ENCODE measurements at places on chromosomes 16 and 17. TPM values are rescaled to one million over a fixed set of nuclear protein-coding genes. Genes with fewer than 3 reads are reported as not detected.

The CBFA2T3 gene
- 0.34 TPM for total RNA-seq

The CCT6B gene
- total RNA-seq: 1.4 TPM

The CALCOCO2 gene
- 69.2 TPM for total RNA-seq

The KCNH4 gene
- 0.38 TPM for total RNA-seq

The ZNF668 gene
- 16.2 TPM for total RNA-seq

The GNGT2 gene
- 23.9 TPM for total RNA-seq

The KRTAP4-5 gene
- not detected for total RNA-seq

The HAP1 gene
- total RNA-seq: 0.09 TPM

The P2RX1 gene
- 0.43 TPM for total RNA-seq

The PIRT gene
- total RNA-seq: not detected

The PRR35 gene
- total RNA-seq: not detected

The CPNE7 gene
- 8.5 TPM for total RNA-seq

The CEP20 gene
- total RNA-seq: 39.0 TPM

The KRT25 gene
- not detected for total RNA-seq

The DNAI2 gene
- total RNA-seq: 0.47 TPM

The KRTAP2-1 gene
- total RNA-seq: not detected

The RAB11FIP4 gene
- 39.1 TPM for total RNA-seq

The LLGL2 gene
- 7.2 TPM for total RNA-seq

The OVCA2 gene
- total RNA-seq: 28.5 TPM

The ZSCAN10 gene
- 0.25 TPM for total RNA-seq

The CDT1 gene
- total RNA-seq: 180 TPM

The TMC8 gene
- total RNA-seq: 197 TPM

The PIGS gene
- total RNA-seq: 33.8 TPM

The PSMD12 gene
- total RNA-seq: 80.9 TPM

The CNGB1 gene
- not detected for total RNA-seq

The SLC25A39 gene
- 149 TPM for total RNA-seq

The ARHGAP44 gene
- total RNA-seq: 0.22 TPM

The ASB16 gene
- total RNA-seq: 0.27 TPM

The ZMYND15 gene
- total RNA-seq: not detected

The ALDH3A1 gene
- total RNA-seq: 0.38 TPM

The KRTAP17-1 gene
- total RNA-seq: not detected

The PRDM7 gene
- not detected for total RNA-seq

The PRSS36 gene
- total RNA-seq: 0.72 TPM

The MGAT5B gene
- not detected for total RNA-seq

The AKAP1 gene
- total RNA-seq: 28.6 TPM

The SRR gene
- 9.6 TPM for total RNA-seq

The KRTAP9-2 gene
- not detected for total RNA-seq

The C16orf46 gene
- total RNA-seq: 0.59 TPM

The PMP22 gene
- not detected for total RNA-seq

The ANKRD40CL gene
- total RNA-seq: not detected

The HOXB4 gene
- total RNA-seq: 2.0 TPM

The ZNF597 gene
- 1.8 TPM for total RNA-seq

The OR3A2 gene
- total RNA-seq: 1.8 TPM

The ATP2A3 gene
- total RNA-seq: 113 TPM

The ITGAD gene
- total RNA-seq: not detected

The EDC4 gene
- 78.7 TPM for total RNA-seq

The C17orf50 gene
- not detected for total RNA-seq

Measured in activated CD8-positive, alpha-beta T cell treated with anti-CD3 and anti-CD28 coated beads for 36 hours (primary cell).